Activated T-helper 1 cell treated with Interleukin-2 at 50 U/mL for 16 hours (primary cell): ENCODE measurements at places on chromosomes 16 and 17.

DNA sequence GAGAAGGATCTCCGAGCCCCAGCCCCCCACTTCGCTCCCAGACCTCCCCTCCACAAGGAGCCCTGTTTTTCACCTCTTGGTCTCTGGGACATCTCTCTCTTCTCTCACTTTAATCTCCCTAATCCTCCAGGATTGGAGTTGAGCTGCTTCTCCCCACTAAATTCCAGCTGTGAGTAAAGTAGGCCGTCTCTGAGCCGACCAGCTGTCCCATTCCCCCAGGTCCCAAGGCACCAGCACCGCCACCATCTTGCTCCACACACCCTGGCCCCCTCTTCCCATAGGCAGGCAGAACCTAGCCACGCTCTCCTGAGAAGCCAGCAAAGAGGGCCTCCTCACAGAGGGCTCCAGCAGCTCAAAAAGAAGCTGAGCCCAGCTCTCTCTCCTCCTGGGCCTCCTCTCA is 878 bp downstream of the DLG4 start:
- DNase-seq: no peak

- no peak for DNase-seq
Measured at GRCh38 chr17:27206447-27206846, 87.5 kb upstream of the WSB1 start.

GRCh38 chr17:56291226-56291805 is 138.0 kb downstream of the ANKFN1 start:
- no peak for DNase-seq

DNA sequence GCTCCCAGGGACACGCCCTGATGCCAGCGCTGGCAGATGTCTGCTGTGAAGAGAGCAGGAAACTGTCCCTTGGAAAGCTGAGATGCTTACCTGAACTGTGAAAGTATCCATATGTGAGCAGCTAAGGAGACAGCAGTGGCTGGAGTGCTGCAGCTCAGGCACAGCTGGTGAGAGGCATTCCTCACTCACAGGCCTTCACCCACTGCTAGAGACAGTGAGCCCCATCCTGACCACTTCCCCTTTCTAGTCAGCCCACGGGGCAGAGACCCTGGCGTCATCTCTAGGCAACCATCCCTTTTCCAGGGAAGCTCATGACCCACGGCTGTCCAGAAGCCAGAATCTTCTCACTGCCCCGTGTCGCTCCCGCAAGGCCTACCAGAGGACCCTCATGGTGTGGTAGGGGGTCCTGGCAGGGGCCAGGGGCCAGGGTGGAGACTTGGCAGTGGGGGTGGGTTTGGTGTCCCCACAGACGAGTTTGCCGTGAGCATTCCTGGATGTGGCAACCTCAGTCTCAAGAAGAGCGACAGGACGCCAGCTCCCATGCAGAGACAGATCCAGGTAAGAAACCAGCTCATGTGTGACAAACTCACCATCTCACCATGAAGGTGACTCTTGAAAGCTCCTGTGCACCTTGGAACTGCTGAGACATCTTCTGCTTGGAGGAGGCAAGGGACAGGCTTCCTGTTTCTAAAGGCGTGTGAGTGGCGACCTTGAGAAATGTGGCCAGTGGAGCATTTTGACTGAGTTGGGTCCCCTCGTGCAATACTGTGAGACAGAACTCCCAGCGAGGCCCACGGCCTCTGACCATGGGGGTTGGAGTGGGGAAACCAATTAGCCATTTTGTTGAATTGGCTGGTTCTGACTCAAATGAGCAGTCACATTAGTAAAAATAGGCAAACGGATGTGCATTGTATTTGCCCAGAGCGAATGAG is at the start of gene SCIMP:
TSS of gene SCIMP (minus strand) at position 216 of the 932 bp plus-strand sequence. CDS start at position 111, 105 bp downstream.
- no peak for DNase-seq

DNA sequence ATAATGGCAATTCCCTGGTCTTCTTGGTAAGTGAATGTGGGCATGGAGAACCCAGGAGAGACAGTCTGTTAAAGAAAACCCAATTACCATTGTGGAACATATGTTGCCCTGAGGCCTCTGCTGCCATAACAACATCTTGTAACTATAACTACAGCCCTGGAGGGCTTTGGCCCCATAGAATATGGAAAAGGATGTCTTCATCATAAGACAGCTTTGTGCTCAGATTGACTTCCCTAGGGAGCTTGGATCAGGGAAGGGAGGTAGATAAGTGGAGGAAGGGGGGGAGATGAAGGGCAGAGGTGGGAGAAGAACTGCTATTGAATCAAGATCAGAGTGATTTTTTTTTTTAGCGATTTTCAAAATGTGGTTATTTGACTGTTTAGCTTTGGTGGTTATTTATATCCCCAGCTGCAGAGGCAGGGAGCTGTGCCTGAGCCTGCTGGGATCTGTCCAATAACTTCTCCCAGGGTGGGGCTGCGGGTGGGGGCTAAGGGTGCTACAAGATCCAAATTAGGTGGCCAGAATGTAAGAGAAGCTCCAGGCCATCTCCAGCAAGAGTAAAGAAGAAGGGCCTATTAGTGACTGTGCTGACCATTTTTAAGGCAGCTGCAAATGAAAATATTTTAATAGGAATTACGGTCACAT is 5.3 kb upstream of the KAT7 start:
- DNase-seq: no peak

- no peak for DNase-seq
Measured at GRCh38 chr17:42347198-42347597, 41.0 kb downstream of the STAT3 start.

GRCh38 chr16:10683170-10683569 is 11.6 kb downstream of the TEKT5 start:
- no peak for DNase-seq

DNA sequence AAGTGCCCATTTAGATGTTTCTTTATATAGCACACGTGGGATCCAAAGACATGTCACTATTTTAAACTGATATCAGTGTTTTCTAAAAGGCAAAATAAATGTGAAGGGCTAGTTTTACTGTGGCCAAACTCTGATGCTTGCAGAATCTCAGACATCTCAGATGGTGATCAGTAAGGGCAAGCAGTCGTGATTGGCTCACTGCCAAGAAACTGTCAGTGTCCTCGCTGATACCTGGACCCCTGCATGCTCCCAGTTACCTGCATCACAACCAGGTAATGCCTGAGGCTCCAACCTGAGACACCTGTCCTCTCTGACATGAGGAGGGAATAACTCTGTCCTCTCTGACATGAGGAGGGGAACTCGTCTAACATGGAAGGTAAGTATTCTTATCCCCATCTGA is 114.0 kb downstream of the SPECC1 start:
- no peak for DNase-seq

- DNase-seq: no peak
Measured at GRCh38 chr17:18866866-18867813, 9.2 kb downstream of the PRPSAP2 start.

DNA sequence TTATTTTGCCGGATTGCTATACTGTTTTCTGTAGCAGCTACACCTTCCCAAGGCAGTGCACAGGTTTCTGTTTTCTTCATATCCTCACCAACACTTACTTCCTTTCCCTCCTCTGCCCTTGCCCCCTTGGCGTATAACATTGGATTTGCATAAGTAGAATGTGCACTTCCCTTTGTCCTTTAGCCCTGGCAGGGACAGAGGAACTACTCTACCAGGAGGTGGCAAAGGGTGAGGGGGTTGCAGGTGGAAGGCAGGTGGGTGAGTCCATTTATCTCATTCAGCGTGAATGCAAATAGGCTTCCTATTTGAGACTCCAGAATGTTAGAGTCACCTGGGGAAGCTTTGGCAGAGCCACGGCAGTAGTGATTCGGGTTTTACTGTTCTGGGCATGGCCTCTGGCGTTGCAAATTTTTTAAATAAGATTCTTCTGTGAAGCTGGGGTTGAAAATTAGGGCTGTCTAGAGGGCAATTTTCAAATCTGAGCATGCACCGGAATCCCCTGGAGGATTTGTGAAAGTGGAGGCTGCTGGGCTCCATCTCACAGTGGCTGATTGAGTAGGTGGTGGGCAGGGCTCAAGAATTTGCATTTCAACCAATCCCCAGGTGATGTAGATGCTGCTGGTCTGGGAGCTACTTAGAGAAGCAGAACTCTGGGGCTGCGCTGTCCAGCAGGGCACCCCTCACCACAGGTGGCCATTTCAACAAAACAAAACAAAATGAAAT is 84.7 kb downstream of the PLCG2 start:
- no peak for DNase-seq

GRCh38 chr17:4529533-4530152 is 25.5 kb downstream of the MYBBP1A start:
- no peak for DNase-seq

DNA sequence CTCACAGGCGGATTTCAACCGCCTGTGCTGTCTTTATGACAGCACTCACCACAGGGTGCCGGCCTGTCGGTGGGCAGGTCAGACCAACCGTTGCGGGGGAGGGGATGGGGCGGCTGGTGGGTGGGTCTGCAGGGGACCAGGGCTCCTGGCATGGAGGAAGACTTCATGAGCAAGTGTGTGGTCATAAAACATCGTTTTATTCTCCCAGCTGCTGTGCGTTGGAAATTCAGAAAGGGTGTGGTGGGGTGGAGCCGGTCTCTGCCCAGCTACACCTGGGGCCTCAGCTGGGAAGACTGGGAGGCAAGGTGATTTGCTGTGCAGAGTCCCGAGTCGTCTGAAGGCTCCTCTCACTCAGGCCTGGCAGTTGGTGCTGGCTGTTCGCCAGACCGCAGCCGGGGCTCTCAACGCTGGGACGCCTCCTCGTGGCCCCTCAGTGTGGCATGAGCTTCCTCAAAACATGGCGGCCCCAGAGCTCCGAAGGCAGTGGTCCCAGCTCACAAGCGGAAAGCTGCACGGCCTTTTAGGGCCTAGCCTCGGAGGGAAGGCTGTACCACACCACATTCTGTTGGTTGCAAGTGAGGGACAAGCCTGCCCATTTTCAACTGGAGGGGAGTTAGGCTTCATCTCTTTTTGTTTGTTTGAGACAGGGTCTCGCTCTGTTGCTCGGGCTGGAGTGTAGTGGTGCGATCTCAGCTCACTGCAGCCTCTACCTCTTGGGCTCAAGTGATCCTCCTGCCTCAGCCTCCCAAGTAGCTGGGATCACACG is 45.8 kb upstream of the GSE1 start:
- DNase-seq: no peak

DNA sequence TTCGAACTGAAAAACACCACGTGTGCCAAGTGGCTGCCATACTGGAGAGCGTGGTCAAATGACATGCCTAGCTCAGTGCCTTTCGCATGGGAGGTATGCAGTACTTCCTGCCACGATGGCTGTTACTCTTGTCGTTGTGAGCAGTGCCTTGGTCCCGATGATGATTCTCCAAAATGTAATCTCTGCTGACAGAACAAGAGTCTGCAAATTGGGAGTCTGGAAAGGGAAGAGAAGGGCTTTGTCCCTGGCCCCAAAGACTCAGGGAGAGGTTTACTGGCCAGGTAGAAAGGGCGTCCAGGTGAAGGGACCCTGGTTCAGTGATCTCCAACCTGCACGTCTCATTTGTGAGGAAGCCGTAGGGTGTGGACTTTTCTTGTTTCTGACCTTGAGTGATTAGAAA is 336.6 kb downstream of the WWOX start:
- no peak for DNase-seq

DNA sequence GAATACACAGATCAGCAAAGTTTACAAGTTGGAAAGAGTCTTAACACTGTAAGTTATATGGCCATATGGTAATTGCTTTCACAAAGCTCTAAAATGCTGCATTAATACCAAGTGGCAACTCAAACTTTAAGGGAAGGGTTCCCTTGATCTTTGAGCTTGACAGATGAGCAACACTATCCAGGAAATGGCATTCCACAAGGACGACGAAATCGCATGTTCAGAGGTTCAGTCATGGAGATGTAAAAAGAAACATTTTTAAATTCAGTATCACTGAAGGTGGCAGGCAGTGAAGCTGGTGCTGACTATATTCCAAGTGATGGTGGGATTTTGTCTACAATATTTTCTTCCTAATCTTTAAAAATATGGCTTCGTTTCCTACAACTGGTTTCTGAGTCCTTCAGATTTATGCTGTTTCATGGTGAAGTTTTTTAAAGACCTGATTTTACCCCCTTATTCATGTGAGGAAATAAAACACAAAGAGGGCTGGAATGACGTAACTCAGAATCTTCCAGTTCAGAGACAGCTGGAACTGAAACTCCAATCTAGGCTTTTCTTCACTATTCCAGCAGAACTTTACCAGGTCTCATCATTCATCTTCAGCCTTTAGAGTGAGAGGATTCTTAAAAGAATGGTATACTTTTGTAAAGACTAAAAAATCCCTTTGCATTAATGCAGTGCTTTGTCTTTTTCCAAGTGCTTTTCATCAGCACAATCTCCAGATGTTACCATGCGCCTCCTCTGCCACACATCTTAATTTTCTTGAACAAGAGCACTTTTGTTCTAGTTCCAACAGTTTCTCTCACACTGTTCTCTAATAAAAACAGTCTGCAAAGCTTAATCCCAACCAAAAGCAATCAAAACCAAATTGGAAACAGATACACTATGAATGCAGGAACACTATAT is 20.2 kb downstream of the CHCT1 start:
- DNase-seq: no peak

- no peak for DNase-seq
Measured at GRCh38 chr17:52178012-52178411, 19.5 kb upstream of the CA10 start.

DNA sequence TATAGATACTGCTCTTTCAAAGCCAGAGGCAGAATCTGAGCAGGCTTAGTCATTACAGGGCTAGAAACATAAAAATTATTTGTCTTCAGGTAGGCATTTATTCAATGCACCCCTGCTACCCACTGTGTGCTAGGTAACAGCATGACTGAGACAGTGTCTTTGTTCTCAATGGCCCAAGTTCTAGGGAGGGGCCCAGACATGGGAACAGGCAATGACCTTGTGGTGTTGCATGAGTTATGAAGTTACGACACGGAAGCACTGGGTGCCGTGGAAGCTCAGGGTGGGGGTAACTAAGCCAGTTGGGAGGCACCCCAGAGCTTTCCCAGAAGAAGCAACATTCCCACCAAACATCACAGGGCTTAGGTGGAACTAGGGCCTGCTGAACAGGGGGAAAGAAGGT is 87.0 kb downstream of the CPPED1 start:
- no peak for DNase-seq

DNA sequence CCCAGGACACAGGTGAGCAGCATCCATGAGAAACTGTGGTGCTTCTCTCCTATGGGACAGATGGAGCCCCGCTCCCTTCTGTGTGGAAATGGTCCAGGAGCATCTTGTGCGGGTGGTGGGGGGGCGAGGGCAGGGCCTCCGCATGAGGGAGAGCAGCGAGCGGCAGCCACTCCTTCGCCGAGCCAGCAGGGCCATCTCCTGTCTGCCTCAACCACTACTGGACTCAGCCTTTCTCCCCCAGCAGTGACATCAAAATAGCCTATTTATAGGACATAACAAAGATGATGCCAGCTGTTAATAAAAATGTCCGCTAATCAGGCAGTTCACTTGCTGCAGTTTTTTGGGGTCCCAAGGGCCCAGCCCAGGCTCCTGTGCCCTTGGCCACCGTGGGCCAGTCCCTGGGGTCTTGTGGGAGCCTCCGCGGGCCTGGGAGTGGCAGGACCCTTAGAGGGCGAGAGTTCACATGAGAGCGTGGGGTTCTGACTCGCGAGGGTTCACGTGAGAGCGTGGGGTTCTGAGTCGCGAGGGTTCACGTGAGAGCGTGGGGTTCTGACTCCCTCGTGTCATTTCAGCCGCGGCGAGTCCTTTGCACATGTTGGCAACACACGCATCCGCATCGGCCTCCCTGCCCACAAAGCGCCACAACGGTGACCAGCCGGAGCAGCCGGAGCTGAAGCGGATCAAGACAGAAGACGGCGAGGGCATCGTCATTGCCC is 47.4 kb downstream of the WDR45B start:
- DNase-seq: no peak
